ENCODE measurements at places on chromosomes 11 and 22.
A peak's percentile ranks its signal among the peaks of the same experiment; 100 is the strongest.

GRCh38 chr11:72589802-72590761 lies 84.1 kb downstream of the PDE2A start:
- DNase-seq: no peak

GRCh38 chr22:37623075-37624016 lies 14.7 kb downstream of the GGA1 start:
- DNase-seq: no peak

GRCh38 chr22:43566021-43566420 lies 154.2 kb downstream of the MPPED1 start:
- DNase-seq: no peak

DNA sequence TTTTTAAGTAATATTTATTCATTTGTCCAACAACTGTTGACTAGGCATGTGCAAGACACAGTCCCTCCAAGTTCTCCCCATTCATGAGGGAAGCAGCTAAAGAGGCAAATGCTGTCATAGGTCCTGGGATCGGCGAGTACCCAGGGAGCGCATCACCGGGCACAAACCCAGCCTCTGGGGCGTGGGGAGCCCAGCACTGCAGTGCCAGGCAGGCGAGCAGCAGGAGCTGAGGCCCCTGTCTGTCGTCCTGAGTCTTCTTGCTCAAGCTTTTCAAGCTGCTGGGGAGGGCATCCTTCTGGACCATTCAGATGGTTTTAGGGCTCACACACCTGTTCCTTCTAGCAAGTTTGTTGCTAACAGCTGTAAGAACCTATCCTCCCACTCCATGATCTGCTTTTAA lies 62.1 kb downstream of the PPFIA1 start:
- DNase-seq: no peak

GRCh38 chr11:111598559-111598958 lies 3.7 kb upstream of the SIK2 start:
- no peak for DNase-seq

- DNase-seq: no peak
Measured at GRCh38 chr22:49094151-49094550, 733.5 kb downstream of the BRD1 start.

DNA sequence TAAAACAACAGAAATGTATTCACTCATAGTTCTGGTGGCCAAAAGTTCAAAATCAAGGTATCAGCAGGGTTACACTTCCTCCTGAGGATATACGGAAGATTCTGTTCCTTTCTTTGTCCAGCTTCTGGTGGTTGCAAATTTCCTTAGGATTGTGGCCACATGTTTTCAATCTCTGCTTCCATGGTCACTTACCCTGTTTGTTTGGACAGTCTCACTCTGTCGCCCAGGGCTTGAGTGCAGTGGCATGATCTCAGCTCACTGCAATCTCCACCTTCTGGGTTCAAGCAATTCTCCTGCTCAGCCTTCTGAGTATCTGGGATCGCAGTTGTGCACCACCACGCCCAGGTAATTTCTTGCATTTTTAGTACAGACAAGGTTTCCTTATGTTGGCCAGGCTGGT lies 534.3 kb downstream of the KCNA4 start:
- DNase-seq: no peak

GRCh38 chr22:32830957-32831356 lies 29.5 kb downstream of the TIMP3 start:
- no peak for DNase-seq

DNA sequence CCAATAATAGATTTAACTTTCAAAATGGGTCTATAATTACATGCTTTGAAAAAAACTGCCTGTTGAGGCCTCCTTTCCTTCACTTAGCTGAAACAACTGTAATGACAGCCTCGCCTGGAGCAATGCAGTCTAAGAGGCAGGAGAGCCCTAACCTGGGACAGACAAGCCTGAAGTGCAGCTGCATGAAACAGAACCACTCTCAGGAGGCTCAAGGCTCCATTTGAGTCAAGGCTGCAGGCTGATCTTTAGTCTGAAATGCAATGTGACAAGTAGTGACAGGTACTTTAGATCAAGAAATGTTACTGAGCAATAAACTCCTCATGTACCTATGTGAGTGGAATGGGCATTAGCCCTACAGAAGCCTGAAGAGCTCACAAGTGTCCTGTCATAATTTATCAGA lies 414.0 kb upstream of the LUZP2 start:
- peak; percentile 42 for DNase-seq

DNA sequence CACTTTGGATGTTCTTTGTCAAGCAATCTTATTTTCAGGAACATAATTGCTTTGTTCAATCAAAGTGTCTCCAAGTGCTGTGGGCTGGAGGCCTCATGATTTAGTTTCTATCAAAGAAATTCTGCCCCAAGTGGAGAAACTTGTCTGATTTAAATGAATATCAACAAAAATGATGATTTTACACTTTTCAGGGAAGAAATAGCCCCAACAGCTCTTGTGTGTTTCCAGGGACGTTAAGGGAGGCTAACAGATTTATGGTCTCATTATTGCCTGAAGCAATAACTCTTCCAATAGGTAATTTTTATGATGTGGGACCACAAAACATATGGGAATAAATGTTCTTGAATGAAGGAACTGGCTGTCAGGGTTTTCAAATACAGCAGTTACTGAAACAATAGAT lies 699.1 kb downstream of the FAM181B start:
- DNase-seq: no peak

DNA sequence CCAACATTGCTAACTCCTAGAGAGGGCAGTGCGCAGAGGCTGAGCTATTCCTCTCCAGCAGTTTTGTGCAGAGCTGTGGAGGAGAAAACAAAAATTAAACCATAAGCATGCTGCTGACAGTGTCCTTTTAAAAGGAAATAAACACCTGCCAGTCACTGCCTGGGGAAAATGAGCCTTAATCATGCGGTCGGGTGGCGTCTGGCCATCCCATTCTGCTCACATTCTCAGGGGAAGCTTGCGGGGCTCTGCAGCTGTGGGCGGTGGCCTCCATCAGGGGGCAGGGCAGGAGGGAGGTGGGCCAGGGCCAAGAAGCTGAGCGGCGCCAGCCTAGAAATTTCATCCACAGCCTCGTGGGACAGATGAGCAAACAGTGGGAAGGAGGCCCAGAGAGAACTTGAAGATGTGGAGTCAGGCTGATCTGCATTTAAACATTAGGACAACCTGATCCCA lies 71.0 kb upstream of the TP53I11 start:
- no peak for DNase-seq

GRCh38 chr11:64084146-64084950 lies 48.6 kb downstream of the FLRT1 start:
- DNase-seq: no peak

GRCh38 chr11:121141066-121141465 lies 40.0 kb downstream of the TECTA start:
- DNase-seq: no peak
